DMS79 treated with DMSO at 0.1 percent for 48 hours (cell line): ENCODE measurements at places on chromosomes 1 and 21.
A peak's percentile ranks its signal among the peaks of the same experiment; 100 is the strongest.

DNA sequence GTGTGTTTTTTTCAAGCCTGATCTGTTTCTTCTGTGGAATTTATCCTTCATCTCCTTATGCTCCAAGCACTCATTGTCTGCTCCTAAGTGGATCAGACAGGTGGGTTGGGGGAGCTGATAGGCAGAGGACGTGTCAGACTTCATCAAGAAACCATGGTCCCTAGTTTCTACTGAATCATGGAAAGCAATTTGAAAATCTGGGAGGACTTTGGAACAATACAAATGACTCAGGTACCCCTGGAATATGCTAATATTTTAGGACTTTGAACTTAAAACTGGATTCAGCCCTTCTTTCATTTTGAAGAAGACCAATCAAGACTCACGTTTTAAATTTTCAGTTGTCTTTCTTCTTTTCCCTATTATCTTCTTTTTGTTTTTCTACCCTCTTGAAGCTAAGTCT is 7.7 kb downstream of the ABCG1 start:
- no peak for DNase-seq

GRCh38 chr1:92784021-92784638 is 778 bp downstream of the EVI5 start:
- peak; percentile 15 for DNase-seq

DNA sequence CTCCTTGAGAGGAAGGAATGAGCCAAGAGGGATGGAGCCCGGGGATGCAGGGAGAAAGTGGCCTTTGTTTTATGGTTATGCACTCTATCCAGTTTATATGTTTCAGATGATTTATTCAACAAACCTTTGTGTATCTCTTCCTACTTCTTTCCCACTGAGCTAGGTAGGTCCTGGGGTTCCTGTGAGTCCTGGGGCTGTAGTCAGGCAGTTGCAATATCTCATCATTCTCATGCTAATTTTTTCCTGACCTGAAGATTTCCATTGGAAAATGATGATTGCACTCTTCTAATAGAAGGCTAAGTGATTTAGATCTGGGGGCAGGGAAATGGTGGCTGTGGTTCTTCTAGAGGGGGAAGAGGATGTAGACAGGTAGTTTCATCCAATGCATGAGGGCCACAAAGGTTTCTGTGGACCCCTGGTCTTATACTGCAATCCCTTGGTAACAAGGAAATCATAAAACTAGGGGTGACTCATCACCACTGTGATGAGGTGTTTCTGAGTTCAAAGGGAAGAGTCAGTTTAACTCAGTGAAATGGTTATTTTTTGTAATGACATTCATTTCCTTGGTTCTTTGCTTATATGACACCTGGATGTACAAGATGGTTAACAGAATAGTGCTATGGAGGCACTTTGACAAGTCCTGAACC is 20.2 kb downstream of the B3GALT5 start:
- no peak for DNase-seq

DNA sequence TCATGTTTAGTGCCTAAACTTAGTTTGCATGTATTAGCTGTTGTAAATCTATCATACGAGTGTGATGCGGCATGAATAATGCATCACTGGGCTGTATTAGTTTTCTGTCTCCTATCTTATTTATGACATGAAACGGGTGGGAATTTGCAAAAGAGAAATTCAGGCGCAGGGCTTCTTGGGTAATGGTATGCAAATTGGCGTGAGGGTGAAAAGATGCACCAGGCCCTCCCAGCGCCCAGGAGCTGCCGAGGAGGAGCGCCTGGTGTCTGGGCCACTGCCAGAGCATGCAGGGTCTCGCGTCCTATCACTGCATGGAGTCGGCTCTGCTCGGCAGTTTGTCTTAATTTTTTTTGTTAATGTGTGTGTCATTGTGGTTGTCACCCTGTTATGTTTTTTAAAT is 82.9 kb upstream of the ACTL8 start:
- DNase-seq = no peak

- DNase-seq = no peak
Measured at GRCh38 chr1:204216236-204216635, 2.4 kb upstream of the GOLT1A start.

DNA sequence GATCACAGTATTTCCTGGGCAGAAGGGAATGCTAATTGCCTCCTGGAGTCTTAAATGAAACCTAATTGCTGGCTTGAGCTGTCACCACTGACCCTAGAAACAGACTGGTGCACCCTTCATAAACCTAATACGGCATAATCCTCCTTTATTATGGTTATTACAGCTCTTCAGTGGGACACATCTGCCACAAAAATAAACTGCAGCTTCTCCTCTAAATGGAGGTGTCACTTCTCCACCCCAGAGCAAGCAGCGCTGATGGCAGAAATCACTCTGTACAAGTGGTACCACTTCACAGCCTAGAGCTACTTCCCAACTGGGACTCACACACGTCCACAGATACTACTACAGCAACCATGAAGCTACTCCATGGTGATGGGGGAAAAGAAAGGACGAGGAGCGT is 11.1 kb downstream of the PTPN14 start:
- no peak for DNase-seq

GRCh38 chr1:159429074-159429861 is 2.7 kb upstream of the OR10J4 start:
- no peak for DNase-seq

- no peak for DNase-seq
Measured at GRCh38 chr1:101463195-101463594, 226.4 kb downstream of the S1PR1 start.

DNA sequence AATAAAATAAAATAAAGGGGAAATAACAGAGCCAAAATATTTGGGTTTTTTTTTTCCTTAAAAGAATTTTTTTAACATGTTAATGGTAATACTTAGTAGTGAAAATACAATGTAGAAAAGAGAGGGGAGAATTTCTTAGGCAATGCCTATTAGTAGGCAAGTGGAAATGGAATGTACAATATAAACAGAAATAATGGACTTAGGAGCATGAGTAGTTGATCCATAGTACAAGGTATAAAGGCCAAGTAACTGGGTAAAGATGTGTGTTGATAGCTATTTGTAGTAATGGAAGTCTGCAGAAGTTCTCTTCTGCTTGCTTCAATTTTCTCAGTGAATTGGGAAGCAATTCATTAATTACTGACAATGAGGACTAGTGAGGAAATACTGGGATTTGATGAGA is 34.4 kb downstream of the TESK2 start:
- DNase-seq = no peak

GRCh38 chr1:41404308-41404761 is 43.1 kb downstream of the FOXO6 start:
- peak; percentile 91 for DNase-seq

GRCh38 chr1:228276901-228277490 is 69.2 kb downstream of the OBSCN start:
- DNase-seq = no peak

- peak; percentile 14 for DNase-seq
Measured at GRCh38 chr1:226776066-226776465, 37.0 kb upstream of the ITPKB start.

DNA sequence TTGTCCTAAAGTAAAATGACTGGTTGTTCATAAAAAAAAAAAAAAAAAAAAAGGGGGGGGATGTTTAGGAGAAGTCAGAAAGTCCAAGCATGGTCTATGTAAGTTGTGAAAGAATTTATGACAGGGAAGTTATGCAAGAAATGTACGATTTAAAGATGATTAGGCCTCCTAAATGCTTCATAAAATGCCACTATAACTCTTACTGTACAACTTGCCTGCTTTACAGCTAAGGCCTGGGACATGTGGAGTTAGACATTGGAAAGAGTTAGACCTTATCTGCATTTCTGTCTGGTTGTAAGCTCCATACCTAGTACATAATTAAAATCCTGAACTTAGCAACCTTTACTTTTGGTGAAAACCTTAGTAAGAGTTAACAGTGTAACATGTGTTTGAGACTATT is 150.0 kb downstream of the TPR start:
- DNase-seq = no peak

DNA sequence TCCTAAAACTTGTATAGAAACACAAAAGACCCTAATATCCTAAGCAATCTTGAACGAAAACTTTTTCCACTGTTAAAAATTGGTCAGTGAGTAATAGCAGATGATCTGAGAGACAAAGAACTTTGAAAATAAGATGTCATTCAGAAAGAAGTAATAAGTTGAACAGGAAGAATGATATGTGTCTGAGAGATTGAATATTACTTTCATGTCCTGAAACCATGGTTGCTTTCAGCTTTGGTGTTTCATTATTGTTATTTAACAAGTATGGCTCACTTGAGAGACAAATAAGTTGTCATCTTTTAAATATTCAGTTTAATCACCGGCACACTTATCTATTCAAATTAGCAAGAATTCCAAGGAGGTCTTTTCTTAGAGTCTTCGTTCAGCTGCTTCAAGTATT is 11.4 kb downstream of the PRKACB start:
- no peak for DNase-seq

DNA sequence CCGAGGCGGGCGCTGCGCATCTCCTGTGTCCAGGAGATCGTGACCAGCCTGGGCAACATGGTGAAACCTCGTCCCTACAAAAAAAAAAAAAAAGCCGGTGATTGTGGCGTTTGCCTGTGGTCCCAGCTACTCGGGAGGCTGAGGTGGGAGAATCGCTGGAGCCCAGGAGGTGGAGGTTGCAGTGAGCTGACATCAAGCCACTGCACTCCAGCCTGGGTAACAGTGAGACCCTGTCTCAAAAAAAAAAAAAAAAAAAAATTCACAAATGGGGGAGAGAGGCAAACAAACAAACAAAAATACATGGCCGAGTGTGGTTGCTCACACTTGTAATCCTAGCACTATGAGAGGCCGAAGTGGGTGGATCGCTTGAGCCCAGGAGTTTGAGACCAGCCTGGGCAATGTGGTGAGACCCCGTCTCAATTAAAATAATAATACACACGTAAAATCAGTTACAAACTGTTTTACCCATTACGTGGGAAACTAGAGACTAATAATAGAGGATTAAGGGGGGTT is 758 bp downstream of the TATDN3 start:
- peak; percentile 20 for DNase-seq

DNA sequence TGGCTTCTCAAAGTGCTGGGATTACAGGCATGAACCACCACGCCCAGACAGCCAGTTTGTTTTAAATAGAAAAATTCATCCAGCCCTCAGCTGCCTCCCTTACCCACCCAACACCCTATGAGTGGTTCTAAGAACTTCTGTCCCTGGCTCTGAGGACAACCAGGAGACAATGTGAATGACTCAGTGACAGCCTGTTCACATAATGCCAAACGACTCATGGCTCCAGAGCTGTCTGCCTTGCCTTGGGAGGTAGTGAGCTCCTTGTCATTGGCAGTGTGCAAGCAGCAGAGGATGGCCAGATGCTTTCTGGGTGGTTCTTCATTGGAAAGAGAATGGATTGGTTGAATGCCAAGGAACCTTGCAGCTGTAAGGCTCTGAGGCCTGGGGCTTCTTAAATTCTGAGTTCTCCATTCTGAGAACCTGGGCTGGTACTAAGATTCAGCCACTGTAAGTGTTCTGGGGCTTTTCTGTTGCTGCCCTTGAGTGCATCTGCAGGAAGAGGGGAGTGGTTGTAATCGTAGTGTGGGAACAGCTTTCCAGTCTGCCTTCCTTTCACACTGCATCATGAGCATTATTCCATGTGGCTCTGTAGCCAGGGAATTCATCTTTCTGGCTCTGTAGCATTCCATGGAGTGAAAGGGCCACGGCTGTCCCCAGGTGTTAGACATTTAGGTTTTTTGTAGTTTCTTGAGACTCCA is 5.8 kb downstream of the SERINC2 start:
- DNase-seq = no peak

DNA sequence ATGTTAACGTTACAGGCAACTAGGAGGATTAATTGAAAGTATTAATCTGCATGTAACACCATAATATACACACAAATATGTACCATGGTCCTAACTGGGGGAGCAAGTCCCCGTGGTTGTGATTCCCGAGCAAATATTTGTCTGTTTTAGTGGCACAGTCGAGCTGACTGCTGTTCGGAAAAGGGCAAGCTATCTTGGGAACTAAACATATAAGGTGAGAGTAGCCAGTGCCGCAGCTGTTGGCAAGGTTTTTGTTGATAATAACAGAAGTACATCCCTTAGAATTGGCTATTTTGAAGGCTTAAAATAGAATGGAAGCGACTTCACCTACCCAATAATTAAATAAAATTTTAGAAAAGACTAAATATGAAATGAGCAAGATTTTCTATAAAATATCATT is 45.5 kb downstream of the UCHL5 start:
- no peak for DNase-seq

DNA sequence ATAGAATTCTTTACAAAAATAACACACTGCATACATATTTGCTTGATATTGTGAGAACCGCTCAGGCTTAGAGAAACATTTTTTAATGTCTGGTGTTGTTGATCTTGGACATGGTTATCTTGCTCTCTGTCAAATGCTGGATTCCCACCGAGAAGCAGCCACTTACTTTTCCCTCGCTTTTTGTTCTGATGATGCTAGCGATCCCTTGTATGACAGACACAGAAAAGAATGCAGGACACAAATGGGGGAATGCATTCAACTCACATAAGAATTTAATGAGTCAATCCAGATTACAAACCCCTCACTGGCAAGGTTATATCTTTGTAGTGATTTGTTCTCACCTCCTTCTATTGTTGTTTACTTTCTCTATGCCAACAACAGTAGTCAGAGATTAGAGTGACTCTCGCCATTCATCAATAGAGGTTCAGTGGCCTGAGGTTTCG is 76.8 kb upstream of the AKT3 start:
- DNase-seq = no peak

DNA sequence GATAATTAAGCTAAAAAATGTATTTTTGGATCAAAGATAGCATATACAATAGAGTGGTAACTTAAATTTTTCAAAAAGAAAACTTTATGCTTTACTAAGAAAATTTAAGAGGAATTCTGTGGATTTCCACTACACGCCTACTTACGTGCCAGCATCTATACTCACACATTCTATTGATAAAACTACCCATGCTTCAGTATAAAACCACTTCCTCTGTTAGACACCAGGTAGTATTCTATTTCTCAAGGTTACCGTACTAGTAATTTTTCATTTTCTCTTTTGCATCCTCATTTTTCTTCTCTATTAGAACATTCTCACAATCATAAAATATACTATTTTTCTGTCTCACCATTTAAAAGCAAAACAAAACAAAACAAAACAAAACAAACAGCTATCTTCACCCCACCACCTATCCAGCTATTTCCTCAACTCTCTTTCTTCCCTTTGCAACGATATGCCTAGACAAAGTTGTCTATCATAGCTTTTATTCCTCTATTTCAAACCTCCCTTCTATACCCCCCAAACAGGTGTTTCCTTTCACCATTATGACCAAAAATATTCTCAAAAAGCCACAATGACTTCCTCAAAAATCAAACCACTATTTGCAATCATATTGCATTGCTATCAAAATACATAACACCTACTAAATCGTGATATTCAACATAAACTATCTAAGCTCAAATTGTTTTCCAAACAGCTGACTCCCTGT is 1652.0 kb downstream of the MRPL39 start:
- DNase-seq = no peak

- DNase-seq = no peak
Measured at GRCh38 chr1:14486401-14487201, 111.9 kb upstream of the KAZN start.

DNA sequence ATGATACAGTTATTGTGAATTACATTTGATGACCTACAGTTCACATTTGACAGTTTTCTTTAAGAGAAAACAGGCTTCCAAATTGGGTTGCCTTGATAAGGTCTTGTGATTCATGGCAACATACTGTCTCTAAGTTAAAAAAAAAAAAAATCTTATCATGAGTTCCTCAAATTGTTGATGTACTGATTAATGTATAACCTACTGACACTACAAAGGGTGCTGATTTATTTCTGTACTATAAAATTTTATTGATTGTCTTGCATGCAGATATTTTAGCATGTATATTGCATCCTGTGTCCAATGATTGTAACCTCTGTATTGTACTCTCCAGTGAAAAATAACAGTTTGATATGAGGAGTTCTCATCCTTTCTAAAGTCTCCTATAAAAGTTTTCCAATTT is 197.3 kb upstream of the IVNS1ABP start:
- no peak for DNase-seq
